ENCODE measurements at places on chromosomes 2 and 18. TPM values are rescaled to one million over a fixed set of nuclear protein-coding genes. Genes with fewer than 3 reads are reported as not detected.

FOXI3 gene
- 0.60 TPM for total RNA-seq

DNA sequence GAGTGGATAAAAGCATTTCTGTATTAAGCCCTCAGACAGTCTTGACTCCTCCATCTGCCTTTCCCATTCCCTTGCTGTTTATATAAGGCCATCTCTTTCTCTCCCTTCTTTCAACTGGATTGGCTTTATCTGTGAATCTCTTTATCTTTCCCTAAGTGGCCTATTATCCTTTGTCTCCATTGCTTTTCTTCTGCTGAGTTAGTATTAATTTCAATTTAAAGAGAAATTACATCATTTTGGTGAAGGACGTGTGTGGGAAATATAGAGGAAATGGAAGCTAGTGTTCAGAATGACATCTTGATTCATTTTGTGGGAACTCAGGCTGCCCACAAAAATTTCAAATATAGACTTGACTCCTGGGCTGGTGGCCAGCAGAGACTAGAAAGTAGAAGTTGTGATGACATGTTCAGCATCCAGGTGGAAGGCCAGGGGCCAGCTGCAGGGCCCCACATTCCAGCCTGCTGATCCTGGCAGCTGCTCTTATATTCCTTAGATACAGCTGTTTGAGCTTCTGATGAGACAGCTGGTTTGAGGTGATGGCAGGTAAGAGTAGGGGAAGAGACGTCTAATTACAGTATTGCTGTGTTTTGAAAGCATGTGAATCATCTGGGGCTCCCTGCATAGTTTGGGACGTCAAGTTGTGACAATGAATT, 52.3 kb downstream of the DIS3L2 start:
- DNase-seq, result peak; percentile 93

- no peak for DNase-seq
These were observed 18.8 kb downstream of the ZNF407 start for GRCh38 chr18:74616494-74616893.

GRCh38 chr2:48545244-48545643, 15.3 kb downstream of the STON1 start:
- DNase-seq, result no peak

- DNase-seq, result no peak
These were observed 401.8 kb downstream of the GALR1 start for GRCh38 chr18:77651441-77651840.

HOXD13 gene
- total RNA-seq, result not detected

NAT8 gene
- not detected for total RNA-seq
